Kidney capillary endothelial cell (primary cell): ENCODE measurements at places on chromosomes 1 and 21.

GRCh38 chr1:82919837-82920236, 1079.1 kb downstream of the TTLL7 start:
- peak; percentile 27 for DNase-seq

GRCh38 chr1:204206121-204206520, 7.7 kb downstream of the GOLT1A start:
- no peak for DNase-seq

DNA sequence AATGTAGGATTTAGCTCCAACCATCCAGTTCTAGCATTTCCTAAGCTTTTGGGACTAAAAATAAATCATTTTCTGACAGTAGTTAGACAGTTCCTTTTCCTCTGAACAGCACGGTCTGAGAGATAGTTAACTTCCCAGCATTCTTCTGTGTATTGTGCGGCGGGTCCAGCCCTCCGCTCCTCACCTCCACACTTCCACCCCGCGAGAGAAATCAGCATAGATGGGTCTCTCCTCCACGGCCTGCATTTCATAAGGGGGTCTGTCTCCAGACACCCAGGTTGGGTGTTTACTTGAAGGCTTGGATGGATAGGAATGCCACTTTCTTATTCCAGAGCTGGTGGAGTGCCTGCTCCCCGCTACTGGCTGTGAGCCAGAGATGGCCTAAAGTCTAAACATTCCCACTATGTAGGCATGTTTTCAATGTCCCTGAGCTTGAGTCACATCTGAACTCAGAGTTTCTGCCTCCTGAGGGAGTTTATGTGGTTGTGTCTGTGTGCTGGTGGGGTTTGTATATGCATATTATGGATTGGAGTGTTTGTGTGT, 38.0 kb upstream of the PPP2R5A start:
- peak; percentile 52 for DNase-seq

GRCh38 chr1:208951026-208951525, 632.4 kb upstream of the CAMK1G start:
- DNase-seq = no peak

- no peak for DNase-seq
Observed at GRCh38 chr1:67736750-67737149, 51.7 kb downstream of the GADD45A start.

GRCh38 chr1:84913555-84913892, 20.5 kb upstream of the LPAR3 start:
- DNase-seq = no peak

- no peak for DNase-seq
Observed at GRCh38 chr1:58780411-58780810, 3.4 kb downstream of the JUN start.

DNA sequence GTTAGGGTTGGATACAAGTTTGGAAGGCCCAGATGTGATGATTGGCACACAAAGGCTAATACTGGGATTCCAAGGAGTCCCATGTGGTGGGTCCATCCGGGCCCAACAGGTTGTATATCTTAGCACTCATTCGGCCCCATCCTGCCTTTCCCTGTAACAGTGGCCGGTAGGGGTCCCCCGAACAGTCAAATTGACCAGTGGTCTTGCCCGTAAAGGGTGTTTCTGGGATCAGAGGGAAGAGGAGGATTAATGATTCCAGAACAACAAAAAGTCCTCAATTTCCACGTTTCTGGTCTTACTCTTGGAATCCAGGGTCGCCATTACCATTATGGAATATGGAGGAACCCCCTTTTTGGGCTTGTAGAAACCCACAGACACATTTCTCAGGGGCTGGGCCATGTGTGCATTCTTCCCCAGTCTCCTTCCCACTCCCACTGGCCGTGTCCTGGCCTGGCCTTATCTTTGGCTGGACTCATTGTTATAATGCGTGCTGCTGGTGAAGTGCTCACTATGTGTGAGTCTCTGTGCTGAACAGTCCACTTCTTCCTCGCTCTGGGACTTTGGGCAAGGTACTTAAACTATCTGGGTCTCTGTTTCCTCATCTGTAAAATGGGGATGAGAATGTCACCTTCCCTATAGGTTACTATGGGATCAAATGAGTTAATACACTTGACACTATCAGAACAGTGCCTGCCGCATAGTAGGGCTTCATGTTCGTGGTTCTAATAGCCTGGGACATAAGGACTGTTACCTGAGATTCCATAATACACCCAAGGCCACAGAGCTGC, 161.8 kb downstream of the DYRK1A start:
- no peak for DNase-seq
